ENCODE measurements at places on chromosomes 2 and 18. TPM values are rescaled to one million over a fixed set of nuclear protein-coding genes. Genes with fewer than 3 reads are reported as not detected.

DNA sequence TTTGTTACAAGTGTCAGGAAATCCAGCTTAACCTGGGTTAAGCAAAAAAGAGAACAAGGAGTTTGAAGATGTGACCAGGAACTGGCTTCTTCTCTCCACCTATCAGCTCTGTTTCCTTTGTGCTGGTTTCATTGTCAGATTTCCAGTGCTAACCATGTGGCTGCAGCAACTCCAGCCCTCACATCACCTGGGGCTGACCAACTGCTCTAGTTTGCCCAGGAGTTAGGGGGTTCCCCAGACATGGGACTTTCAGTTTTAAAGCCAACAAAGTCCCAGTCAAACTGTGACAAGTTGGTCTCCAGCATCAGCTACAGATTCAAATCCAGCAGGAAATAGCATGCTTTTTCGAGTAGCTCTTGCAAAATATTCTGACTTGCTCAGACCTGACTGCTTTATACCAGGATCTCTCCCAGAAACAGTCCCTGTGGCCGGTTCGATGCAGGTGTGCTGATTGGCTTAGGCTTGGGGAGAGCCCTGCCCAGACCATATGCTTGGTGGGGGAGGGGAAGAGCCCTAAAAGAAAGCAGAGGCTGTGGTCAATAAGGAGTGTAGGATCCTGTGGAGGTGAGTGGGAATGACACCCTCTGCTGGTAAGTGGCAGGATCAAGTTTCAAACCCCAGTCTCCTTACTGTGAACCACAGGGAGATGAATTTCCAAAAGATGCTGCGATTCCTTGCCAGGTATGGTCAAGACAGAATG, 49.5 kb downstream of the KCNE4 start:
- DNase-seq: peak; percentile 90
- no peak overlapping the region for H3K4me3 ChIP-seq
- H3K36me3 ChIP-seq: no peaks in the 10 kb centered on the region
- H3K27me3 ChIP-seq: no peaks in the 10 kb centered on the region
- H3K4me1 ChIP-seq: no peaks in the 10 kb centered on the region
- H3K27ac ChIP-seq: no peak overlapping the region

GRCh38 chr2:11750917-11751316, 4.5 kb downstream of the LPIN1 start:
- no peaks in the 10 kb centered on the region for H3K36me3 ChIP-seq
- no peak overlapping the region for H3K4me3 ChIP-seq
- peaks cover 16% of the 10 kb centered on the region for H3K4me1 ChIP-seq
- no peaks in the 10 kb centered on the region for H3K27me3 ChIP-seq
- no peak for DNase-seq

DNA sequence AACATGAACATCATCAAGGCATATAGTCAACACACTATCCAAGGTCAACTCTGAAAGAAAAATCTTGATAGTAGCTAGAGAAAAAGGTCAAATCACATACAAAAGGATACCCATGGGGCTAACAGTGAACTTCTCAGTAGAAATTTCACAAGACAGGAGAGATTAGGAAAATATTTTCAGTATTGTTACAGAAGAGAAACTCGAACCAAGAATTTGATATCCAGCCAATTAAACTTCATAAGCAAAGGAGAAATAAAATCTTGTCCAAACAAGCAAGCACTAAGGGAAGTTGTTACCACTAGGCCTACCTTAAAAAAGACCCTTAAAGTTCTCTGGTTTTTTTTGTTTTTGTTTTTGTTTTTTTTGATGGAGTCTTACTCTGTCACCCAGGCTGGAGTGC, 242.5 kb downstream of the EXOC6B start:
- H3K4me1 ChIP-seq: no peaks in the 10 kb centered on the region
- no peaks in the 10 kb centered on the region for H3K27me3 ChIP-seq
- DNase-seq: no peak
- no peak overlapping the region for H3K27ac ChIP-seq

GRCh38 chr2:220499225-220499624, 871.8 kb downstream of the SLC4A3 start:
- DNase-seq: peak; percentile 52
- no peaks in the 10 kb centered on the region for H3K4me1 ChIP-seq
- no peak overlapping the region for H3K27ac ChIP-seq
- H3K36me3 ChIP-seq: no peaks in the 10 kb centered on the region

GRCh38 chr2:215728504-215729065, 284.8 kb downstream of the MREG start:
- peaks cover 11% of the 10 kb centered on the region for H3K4me1 ChIP-seq
- H3K36me3 ChIP-seq: no peaks in the 10 kb centered on the region
- no peak overlapping the region for H3K4me3 ChIP-seq

- DNase-seq: no peak
- no peak overlapping the region for H3K27ac ChIP-seq
- peaks cover 2% of the 10 kb centered on the region for H3K4me1 ChIP-seq
- H3K27me3 ChIP-seq: peaks cover 8% of the 10 kb centered on the region
- H3K36me3 ChIP-seq: no peaks in the 10 kb centered on the region
Observed at GRCh38 chr18:50298443-50299284, 11.2 kb upstream of the CXXC1 start.

Gene EML6
- 1.7 TPM for total RNA-seq

DNA sequence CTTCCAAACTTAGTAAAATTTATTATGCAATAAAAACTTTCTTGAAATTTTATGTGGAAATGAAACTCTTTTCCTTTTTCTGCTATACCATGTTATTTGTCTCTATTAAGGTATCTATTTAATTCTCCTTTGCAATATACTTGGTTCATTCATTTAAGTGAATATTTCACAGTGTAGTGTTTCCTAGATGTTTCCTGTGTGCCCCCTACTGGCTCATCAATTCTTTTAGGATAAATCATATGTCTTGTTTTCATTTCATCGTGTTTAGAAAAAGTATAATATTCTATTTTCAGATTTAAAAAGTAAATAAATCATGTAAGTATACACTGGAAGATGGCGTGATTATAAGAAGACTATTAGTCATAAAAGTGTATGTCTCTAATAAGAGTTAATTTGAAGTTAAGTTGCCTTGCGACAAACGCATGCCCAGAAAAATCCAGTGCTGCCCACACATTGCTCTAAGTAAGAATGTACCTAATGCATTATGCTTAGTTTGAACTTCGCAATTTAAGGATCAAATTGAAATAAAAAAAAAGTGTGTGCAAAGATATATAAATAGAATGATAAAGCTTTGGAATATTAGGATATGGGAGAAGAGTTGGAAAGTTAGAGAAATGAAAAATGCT, 525.4 kb downstream of the KCNJ3 start:
- no peaks in the 10 kb centered on the region for H3K27me3 ChIP-seq
- H3K4me3 ChIP-seq: no peak overlapping the region
- no peak for DNase-seq
- H3K27ac ChIP-seq: no peak overlapping the region
- no peaks in the 10 kb centered on the region for H3K4me1 ChIP-seq

GRCh38 chr2:67400560-67401485, 3.7 kb downstream of the ETAA1 start:
- H3K4me3 ChIP-seq: no peak overlapping the region
- H3K4me1 ChIP-seq: peaks cover 3% of the 10 kb centered on the region
- DNase-seq: no peak
- H3K27me3 ChIP-seq: no peaks in the 10 kb centered on the region

Gene MOGAT1
- 0.38 TPM for total RNA-seq

DNA sequence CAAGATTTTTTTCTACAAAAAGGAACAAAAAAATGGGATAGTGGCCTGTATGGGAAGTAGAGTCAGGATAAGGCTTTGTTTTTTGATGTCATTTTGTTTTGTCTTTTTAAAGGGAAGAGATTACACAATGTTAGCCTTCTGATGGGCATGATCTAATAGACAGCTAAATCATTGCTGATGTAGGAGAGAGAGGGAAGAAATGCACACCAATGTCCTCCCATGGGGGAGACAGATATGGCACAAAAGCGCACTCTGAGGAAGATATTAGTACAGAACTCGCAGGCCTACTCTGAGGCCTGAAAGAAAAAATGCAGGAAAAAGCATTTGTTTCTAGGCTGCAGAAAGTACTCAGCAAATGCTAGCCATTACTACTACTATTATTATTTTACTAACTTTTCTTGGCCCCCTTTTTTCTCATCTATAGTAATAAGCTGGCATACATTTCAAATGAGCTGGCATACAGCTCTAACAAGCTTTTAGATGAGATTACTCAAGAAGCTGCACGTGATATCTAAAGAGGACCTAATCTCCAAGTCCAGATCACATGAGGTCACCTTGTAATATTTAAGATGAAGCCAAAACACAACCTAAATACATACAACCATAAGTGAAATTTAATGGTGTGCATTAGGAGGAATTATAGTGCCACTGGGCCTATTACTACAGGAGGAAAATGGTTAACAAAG, 269.4 kb upstream of the TANK start:
- no peaks in the 10 kb centered on the region for H3K4me1 ChIP-seq
- no peaks in the 10 kb centered on the region for H3K27me3 ChIP-seq

DNA sequence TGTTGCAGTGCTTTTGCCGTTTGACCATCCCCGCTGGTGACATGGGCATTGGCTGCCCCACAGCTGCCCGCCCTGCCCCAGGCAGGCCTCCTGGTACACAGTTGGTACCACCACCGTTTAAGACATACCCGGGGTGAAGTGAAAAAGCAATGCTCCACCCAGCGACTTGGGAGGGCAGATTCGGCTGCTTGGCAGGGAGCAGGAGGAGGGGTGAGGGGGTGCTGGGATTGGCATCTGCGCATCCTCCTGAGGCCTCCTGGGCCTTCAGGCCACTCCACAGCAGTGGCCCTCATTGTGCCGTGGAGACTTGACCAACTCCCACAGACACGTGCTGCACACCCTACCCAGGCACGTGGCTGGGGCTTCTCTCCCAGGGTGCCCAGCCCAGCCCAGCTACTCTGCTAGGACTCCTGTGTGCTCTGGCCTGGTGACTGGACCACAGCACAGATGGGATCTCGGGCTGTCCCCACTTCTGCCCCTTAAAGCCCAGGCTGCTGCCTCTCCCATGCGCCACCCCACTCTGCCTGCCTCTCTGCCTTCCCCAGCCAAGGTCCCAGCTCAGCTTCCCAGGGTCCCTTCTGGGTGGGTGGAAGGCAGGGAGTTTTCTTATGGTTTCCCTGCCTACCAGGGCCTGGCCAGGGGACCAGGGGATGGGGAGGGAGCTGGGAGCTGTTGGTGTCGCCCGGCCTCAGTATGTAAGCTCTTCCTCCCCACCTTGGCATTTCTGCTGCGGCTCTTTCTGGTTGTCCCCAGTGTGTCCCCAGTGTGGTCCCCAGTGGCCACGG, 157.0 kb upstream of the HS6ST1 start:
- H3K36me3 ChIP-seq: no peaks in the 10 kb centered on the region
- DNase-seq: peak; percentile 28
- no peak overlapping the region for H3K4me3 ChIP-seq
- no peaks in the 10 kb centered on the region for H3K4me1 ChIP-seq
- no peaks in the 10 kb centered on the region for H3K27me3 ChIP-seq
- no peak overlapping the region for H3K27ac ChIP-seq

DNA sequence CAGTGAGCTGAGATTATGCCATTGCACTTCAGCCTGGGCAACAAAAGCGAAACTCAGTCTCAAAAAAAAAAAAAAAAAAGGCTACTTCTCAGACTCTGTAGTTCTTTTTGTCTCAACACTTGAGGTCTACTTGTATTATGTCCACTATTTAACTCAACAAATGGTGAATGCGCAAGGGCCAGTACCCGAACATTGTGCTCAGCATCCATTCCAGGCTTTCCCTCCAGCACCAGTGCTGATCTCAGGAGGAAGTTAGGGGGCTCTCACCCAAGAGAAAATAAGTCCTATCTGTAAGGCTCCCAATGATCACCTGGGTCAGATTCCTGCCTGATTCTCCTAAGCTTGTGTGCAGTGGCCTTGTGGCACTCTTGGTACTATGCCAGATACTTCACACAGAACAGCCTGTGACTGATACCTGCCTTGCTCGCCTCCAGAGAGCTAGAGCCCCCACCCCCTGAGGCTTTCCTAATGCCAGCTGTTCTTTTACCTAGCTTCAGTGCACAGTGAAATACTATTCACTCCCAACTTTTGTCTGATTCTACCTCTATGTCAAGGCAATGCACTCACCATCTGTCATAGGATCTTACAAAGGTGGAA, 74.9 kb downstream of the INO80D start:
- H3K27ac ChIP-seq: no peak overlapping the region
- H3K4me3 ChIP-seq: no peak overlapping the region
- H3K27me3 ChIP-seq: no peaks in the 10 kb centered on the region
- no peak for DNase-seq
- no peaks in the 10 kb centered on the region for H3K4me1 ChIP-seq

DNA sequence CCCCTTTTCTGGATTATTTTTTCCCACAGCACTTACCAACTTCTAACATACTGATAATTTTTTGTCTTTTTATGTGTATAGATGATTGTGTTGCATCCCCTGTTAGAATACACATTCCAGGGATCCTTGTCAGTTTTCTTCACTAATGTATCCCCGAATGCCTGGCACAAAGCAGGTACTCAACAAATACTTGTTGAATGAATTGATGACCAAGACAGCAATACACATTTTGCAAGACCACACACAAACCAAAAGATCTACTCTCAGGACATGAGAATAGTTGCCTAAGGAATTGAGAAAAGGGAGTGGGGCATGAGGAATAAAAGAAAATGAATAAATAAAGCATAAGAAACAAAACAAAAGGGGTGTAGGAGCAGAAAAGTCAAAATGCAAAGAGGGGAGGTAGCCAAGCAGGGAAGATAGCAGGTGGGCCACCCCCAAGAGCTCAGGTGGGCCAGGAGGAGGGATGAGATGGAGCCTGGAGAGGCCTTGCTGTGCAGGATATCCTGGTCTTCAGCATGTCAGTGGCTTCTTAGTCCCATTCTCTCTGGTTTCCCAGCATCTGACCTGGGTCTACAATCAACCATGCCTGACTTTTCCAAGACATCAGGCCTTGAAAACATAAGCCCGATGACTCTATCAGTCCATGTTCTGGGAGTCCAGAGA, 38.5 kb upstream of the FZD7 start:
- H3K4me3 ChIP-seq: no peak overlapping the region
- H3K4me1 ChIP-seq: peaks cover 17% of the 10 kb centered on the region
- no peak overlapping the region for H3K27ac ChIP-seq
- H3K27me3 ChIP-seq: no peaks in the 10 kb centered on the region
- H3K36me3 ChIP-seq: no peaks in the 10 kb centered on the region

DNA sequence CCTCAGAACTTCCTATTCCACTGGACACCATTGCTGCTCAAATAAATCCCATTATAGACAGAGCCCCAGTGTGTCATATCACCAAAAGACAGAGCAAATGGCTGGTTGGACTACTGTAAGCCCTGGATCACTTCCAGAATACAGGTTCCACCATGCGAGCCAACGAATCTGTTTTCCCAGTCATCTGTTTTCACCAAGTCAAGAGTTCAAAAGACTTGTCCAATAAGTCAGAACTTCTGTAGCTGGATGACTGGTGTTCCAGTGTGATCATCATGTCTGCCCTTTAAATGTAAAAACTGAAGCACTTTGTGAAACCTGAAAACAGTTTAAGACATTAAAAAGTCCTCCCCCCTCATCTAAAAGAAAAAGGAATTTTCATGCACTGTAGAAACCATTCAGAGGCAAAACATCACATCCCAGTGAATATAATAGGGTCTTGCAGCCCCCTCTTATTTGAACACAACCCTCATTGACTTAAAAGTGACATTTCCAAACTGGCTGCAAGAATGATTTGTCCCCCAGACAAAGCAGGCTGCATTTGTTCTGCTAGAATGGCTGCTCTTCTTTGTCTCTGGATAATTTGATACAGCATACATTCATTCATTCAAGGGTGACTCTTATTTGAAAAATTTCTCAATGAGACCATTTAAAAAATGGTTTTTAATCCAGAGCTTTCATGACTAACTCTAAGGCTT, 64.6 kb upstream of the TANC1 start:
- H3K4me3 ChIP-seq: no peak overlapping the region
- no peaks in the 10 kb centered on the region for H3K4me1 ChIP-seq
- H3K27ac ChIP-seq: peak overlapping the region; percentile 16
- no peak for DNase-seq
- H3K36me3 ChIP-seq: no peaks in the 10 kb centered on the region

Measured in endodermal cell (in vitro differentiated cells).